ENCODE measurements at places on chromosomes 11 and 22.

DNA sequence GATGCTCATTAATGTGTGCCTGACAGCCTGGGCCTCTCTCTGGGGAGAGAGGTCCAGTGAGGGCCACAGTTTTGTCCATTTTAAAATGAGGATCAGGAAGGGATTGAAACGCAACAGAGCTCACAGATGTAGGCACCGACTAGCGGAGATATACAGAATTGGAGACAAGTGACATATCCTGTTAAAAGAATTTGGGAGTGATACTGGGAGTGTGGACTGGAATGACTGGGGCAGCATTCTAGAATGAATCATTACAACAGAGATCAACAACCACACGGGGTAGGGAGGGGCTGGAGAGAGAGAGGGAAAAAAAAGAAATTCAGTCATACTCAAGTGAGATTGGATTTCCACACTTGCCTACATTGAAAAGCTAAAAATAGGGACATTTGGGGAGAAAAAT is 2.5 kb upstream of the NCAM1 start:
- no peak for DNase-seq

DNA sequence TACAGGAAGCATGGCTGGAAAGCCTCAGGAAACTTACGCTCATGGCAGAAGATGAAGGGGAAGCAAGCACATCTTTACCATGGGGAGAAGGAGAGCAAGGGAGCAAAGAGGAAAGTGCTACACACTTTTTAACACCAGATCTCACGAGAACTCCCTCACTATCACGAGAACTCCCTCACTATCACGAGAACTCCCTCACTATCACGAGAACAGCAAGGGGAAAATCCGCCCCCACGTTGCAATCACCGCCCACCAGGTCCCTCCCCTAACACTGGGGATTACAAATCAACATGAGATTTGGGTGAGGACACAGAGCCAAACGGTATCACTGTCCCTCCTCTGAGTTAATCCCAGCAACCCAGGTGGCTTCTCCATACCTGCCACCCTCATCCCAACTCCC is 84.5 kb downstream of the MN1 start:
- DNase-seq, result no peak

- DNase-seq, result no peak
Observed at GRCh38 chr11:5364214-5364613, 12.9 kb downstream of the OR51B6 start.

GRCh38 chr11:103370076-103370475 is 260.9 kb downstream of the DYNC2H1 start:
- DNase-seq, result no peak

DNA sequence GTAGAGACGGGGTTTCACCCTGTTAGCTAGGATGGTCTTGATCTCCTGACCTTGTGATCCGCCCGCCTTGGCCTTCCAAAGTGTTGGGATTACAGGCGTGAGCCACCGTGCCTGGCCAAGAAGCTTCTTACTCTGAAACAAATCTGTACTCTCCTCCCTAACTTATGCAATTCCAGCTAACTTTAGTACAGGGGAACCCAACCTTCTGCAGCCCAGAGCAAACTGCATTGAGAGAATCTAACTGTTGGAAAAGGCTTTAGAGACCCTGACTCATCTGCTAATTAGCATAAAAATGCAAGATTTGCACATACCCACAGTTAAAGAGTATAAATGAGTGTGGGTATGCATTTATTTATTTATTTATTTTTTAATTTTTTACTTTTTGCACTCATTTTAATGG is 64.8 kb downstream of the APOL5 start:
- no peak for DNase-seq

- DNase-seq, result no peak
Observed at GRCh38 chr11:11284481-11284880, 68.6 kb downstream of the CSNK2A3 start.

GRCh38 chr11:120952461-120953434 is 71.2 kb upstream of the TBCEL start:
- DNase-seq, result peak; percentile 36

GRCh38 chr22:36768141-36768540 is 7.8 kb downstream of the IFT27 start:
- DNase-seq, result no peak

GRCh38 chr22:44603767-44604166 is 98.2 kb upstream of the PRR5 start:
- DNase-seq, result no peak

- DNase-seq, result peak; percentile 55
Observed at GRCh38 chr22:31248138-31248745, 36.1 kb downstream of the LIMK2 start.

DNA sequence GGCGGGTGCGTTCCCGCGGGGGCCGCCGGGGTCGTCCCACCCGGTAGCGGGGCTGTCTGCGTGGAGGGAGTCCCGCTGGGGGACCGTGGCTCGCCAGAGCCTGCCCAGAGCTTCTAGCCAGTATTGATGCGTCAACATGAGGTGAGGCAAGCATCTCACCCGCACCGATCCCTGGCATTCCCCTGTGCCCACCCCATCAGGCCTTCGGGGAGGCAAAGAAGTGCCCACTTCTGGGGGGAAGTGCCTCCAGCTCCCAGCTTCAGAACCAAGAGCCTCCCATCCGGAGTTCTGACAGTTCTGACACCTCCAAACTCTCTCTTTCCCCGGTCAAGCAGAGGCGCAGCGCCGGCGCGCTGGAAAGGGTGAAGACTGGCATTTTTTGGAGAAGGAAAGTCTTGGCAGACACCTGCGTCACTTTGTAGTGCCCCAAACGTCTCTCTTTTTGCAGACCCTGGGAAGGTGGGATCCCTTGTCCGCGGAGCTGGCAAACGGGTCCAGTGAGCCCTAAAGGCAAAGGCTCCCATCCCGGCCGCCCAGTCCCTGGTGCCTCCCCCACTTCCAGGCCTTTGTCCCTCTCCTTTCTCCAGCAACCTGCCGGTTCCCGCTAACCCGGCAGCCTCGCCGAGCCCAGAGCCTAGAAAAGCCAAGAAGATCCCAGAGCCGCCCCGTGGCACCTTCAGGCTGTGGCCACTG is 3.2 kb upstream of the PAX6 start:
- DNase-seq, result no peak

Data from effector CD8-positive, alpha-beta T cell (primary cell).